T-cell (primary cell): ENCODE measurements at places on chromosomes 4 and X. TPM values are rescaled to one million over a fixed set of nuclear protein-coding genes. Genes with fewer than 3 reads are reported as not detected.

APELA gene
- not detected for total RNA-seq

JCHAIN gene
- 8.9 TPM for total RNA-seq

SUPT20HL1 gene
- total RNA-seq = not detected

DUSP9 gene
- total RNA-seq = 0.13 TPM

FAM53A gene
- 1.5 TPM for total RNA-seq

GPRASP3 gene
- total RNA-seq = 2.7 TPM

MED28 gene
- 66.2 TPM for total RNA-seq

PLCXD1 gene
- 19.1 TPM for total RNA-seq

FGF13 gene
- total RNA-seq = not detected

FABP2 gene
- not detected for total RNA-seq
